Stomach (tissue), 19 donors: ENCODE measurements at places on chromosomes 4 and X. TPM values are rescaled to one million over a fixed set of nuclear protein-coding genes. Genes with fewer than 3 reads are reported as not detected.

CD40LG gene
- polyA plus RNA-seq, result 0.76 TPM

GJB1 gene
- 18.4 TPM for polyA plus RNA-seq

PDGFC gene
- polyA plus RNA-seq, result 10.8 TPM

VCX3A gene
- 2.9 TPM for polyA plus RNA-seq

DNA sequence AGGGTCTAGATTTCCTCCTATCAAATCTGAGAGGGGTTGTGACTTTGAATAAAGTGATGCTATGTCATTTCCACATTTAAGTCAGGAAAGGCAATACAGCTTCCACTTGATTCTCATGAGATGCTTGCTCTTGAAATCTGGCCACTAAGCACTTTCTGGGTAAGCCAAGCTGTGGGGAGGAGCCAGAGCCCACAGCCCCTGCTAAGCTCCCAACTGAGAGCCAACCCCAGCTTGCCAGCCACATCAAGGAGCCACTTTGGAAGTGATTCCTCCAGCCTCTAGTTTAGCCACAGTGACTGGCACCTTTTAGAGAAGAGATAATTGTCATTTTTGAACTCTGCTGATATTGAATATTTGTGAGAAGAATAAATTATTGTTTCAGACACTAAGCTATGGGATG is 1441.5 kb upstream of the IGFBP7 start:
- DNase-seq, result no peak

DNA sequence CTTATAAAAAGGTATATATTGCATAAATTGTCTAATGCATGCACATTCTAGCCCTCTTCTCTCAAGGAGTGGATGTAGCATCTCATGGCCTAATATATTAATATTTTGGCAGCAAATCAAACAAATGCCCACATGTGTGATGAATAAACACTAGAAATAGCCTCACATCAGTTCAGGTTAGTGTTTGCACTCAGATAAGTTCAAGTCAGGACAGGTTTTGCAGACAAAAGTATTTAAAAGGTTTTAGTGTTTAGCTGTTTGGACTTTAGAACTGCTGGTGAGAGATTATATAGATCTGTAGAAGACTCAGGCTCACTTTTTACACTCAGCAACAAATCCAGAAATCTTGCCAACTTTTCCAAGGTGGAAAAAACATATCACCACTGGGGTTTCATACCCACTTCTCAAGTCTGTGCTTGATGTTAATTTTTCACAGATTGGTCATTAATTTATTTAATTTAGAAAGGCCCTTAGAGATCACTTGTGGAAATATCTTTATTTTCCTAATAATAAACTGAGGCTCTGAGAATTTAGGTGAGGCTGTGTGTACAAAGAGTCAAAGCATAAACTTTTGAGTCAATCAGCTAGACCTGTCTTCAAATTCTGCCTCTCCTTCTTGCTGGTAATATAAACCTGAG is 362.6 kb downstream of the GASK1B start:
- no peak for DNase-seq

- no peak for DNase-seq
These were observed 221.2 kb upstream of the MID1 start for GRCh38 chrX:10841579-10841978.

- no peak for DNase-seq
These were observed 1.4 kb upstream of the KIAA0232 start for GRCh38 chr4:6781113-6781512.

GRCh38 chr4:154489558-154490233 is 1.9 kb downstream of the DCHS2 start:
- DNase-seq, result no peak

DNA sequence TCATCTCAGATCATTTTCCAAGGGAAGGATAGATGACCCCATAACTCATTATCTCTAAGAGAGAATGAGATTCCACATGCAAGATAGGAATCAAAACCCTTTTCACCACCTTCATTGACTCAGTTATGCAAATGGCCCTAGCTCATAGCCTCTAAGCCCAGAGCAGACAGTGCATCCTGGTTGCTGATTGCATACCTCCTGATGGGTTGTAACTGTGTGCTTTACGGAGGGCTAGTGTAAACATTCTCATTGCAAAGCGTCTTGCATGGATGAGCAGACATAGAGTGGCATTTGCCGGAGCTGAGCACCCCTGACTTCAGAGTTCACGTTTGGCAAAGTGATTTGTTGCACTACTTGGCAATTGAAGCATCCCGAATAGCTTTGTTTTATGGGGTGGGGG is 151.0 kb downstream of the VCX3A start:
- no peak for DNase-seq

DNA sequence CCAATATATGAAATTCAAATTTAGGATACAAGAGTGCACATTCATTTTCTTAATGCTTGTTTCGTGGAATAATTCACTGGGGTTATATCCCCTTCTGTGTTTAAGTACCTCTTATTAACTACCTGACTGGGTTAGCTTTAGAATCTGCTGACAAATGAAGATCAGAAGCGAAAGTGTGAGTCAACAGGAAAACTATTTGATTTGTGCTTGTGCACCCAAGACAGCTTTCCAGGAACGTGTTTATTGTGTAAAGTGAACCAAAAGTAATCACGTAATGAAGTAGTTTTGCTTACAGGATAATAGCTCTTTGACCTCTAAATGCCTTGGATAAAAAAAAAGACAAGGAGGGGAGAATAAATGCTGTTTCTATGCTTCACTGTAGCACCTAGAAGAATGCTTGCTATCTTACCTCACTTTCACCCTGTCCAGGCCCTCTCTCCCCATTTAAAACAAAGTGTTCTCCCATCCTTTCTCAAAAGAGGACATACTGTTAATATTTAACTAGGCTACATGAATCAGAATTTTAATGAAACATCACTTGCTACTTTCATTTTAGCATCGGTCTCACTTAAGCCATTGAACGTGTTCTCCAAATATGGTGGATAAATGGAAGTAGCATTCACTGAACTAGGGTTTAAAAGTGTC is 141.9 kb downstream of the THOC2 start:
- DNase-seq, result no peak

GRCh38 chrX:43655151-43656004 is 721 bp upstream of the MAOA start:
- peak; percentile 50 for DNase-seq

- peak; percentile 59 for DNase-seq
These were observed 2.2 kb downstream of the FAT4 start for GRCh38 chr4:125316791-125317524.

DNA sequence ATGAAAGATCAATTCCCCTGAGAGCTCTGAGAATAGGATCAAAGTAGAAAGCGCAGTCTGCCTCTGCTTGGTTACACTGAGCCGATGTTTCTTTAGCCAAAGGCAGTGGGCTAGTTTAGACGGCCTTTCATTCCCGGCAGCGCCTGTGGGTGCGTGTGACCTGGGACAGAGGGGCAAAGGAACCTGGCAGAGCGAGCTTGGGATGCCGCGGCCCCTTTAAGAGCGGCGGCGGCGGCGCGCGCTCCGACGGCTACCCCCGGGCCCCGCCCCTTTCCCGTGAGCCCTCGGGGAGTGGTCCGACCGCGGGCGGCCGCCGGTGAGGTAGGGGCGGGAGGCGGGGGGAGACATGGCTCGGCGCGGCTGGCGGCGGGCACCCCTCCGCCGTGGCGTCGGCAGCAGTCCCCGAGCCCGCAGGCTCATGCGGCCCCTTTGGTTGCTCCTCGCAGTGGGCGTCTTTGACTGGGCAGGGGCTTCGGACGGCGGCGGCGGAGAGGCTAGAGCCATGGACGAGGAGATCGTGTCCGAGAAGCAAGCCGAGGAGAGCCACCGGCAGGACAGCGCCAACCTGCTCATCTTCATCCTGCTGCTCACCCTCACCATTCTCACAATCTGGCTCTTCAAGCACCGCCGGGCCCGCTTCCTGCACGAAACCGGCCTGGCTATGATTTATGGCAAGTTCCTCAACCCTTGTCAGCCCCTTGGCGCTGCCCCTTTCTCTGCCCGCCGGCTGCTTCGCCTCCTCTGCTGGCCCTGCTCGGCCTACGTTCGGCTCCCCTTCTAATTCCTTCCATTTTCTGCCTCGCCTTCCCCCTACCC is at the start of gene SLC9A6:
Gene SLC9A6 (plus strand): TSS at position 279 of the 816 bp plus-strand sequence. CDS start 224 bp downstream, at position 503.
- DNase-seq, result peak; percentile 93

DNA sequence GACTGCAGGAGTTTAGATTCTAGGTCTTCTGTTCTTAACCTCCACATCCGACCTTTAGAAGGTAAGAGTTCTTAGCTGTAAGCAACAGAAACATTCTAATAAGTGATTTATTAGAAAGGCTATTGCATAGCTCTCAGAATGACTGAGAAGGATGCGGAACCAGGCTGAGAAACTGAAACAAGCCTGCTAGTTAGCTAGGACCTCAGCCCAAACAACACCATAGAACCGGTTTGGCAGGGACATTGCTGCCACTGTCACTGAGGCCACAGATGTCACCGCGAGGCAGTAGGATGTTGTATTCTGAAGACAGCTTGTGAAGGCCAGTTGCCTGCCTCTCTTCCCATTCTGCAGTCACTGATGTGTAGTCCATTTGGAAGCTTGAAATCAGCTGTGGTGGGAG is 160.0 kb upstream of the ARX start:
- no peak for DNase-seq

DNA sequence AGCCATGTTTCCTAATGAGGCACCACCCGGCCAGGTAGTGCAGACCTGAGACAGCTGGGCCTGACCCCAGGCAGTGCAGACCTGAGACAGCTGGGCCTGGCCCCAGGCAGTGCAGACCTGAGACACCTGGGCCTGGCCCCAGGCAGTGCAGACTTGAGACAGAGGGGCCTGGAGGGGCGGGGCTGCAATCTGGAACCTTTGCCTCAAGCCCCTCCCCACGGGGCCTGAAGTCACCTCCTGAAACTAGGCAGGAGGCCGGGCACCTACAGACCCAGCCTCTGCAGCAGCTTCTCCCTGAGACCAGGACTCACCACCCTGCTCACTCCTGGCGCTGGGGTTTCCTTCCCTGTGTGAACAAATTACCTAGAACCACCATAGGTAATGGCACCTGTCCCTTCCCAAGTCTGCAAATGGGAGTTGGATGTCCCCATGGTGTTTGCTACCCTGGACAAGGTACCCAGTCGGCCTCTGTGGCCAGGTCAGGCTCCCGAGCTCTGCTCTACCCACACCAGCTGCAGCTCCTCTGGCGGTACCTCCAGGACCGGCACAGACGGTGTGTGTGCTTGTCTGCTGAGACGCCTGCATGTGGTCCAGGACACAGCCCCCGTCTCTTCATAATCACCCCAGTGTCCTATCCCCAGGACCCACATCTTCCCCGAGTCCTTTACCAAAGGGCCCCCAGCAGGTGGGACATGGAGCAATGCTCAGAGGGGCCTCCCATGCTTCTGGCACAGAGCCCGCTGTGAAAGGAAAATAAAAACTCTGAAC is 53.1 kb upstream of the C4orf50 start:
- DNase-seq, result no peak

DNA sequence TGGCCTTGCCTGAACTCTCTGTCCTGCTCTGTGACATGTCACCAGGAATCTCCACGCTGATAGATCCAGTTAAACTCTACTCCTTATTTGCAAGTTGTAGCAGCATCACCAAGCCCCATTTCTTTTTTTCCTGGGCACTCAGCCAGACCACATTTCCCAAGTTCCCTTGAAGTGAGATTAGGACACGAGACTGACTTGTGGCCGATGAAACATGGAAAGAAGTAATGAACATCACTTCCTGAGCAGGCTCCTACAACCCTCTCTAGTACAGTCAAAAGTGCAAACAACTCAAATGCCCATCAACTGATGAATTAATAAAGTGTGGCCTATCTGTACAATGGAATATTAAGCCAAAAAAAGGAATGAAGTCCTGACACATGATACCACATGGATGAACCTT is 74.6 kb downstream of the MAP3K15 start:
- peak; percentile 10 for DNase-seq

GRCh38 chrX:102624105-102624504 is 24.8 kb downstream of the ARMCX5 start:
- DNase-seq, result no peak

DNA sequence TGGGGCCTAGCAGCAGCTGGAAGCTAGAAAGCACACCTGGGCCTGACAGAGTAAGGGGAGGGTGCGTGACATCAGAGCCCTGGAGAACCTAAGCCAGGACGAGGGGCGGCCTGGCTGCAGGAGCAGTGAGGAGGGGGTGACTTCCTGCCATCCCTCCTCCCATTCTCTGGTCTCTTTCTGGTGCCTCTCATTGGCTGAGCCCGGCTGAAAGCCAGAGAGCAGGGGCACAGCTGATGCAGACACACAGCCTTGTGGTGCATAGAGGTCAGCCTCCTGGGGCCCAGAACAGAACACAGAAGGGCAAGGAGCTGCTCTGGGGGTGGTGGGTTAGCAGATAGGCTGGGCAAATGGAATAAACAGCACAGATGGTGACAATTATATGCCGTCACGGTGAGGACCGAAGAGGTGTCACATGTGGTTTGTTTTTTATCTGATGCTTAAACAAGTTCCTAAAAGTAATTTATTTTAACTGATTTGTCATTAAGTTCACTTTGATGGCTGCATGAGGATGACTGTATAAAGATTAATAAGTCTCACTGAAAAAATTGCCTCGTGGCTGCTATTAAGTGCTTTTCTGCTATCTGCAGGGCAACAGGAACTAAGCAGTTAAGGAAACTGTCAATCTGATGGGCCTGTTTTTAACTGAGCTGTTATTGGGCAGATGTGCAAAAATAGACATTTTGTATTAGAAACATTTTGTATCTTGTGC is 102.0 kb downstream of the FNIP2 start:
- peak; percentile 22 for DNase-seq

DNA sequence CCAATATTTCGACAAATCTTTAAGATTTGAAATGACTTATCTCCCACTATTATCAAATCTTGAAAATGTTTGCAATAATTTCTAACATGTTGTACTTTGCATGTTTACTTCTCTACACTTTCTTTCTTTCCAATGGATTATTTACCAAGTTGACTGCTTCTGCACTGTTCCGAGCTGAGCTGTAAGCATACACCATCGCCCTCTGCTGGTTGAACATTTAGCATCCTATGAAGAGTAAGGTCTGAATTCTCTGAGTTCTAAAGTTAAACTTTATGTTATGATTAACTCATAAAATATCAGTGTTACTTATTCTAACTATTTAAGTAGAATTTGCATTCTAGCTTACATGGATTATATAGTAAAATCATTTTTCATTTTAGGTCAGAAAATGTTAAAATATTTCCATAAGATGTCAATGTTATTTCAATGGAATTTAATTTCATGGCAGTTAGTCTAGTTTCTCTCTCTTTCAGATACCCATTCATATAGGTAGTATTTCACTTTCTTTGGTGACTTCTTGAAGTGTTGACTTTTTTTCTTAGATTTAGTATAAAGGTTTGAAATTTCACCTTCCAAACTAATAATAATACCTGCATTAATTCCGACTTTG is 137.4 kb downstream of the DKK2 start:
- DNase-seq, result no peak

DNA sequence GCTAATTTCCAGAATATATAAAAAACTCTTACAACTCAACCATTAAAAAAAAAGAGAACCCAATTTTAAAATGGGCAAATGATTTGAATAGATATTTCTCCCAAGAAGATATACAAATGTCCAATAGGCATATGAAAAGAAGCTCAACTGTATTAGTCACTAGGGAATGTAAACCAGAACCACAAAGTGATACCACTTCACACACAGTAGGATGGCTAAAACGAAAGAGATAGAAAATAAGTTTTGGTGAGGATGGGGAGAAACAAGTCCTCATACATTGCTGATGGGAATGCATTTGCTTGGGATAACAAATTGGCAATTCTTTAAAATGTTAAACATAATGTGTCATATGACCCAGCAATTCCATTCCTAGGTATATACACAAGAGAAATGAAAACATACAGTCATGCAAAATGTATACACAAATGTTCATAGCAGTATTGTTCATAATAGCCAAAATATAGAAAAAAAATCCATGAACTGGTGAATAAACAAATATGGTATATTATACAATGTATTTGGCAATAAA is 5.7 kb downstream of the TCEAL3 start:
- DNase-seq, result no peak
